ENCODE measurements at places on chromosomes 6 and 20.

DNA sequence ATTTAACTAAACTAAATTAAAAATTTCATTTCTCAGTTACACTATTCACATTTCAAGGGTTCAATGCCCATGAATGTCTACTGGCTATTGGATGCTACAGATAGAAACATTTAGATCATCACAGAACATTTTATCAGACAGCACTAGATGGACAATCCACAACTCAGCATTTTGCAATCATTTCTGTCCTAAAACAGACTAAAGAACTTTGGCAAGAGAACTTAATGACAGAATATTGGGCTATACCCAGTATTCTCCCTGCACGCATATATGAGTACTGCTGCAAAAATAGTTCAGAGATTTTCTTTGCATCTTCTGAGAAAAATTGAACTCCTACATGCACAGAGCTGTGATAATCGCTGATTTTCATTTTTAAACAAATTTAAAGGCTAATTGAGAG is 36.1 kb upstream of the FBXO30 start:
- H3K27ac ChIP-seq = no peak overlapping the region
- H3K36me3 ChIP-seq = no peaks in the 10 kb centered on the region
- H3K4me1 ChIP-seq = no peaks in the 10 kb centered on the region
- H3K4me3 ChIP-seq = no peak overlapping the region
- H3K27me3 ChIP-seq = no peaks in the 10 kb centered on the region
- no peak for DNase-seq

- no peak overlapping the region for H3K4me3 ChIP-seq
- no peak for DNase-seq
Observed at GRCh38 chr20:23917024-23917725, 37.6 kb upstream of the CST5 start.

GRCh38 chr6:159441704-159441981 is 251.4 kb downstream of the SOD2 start:
- H3K36me3 ChIP-seq = no peaks in the 10 kb centered on the region
- no peaks in the 10 kb centered on the region for H3K27me3 ChIP-seq
- H3K27ac ChIP-seq = no peak overlapping the region
- H3K4me1 ChIP-seq = no peaks in the 10 kb centered on the region
- DNase-seq = no peak

GRCh38 chr6:138592749-138593123 is 93.4 kb upstream of the NHSL1 start:
- H3K36me3 ChIP-seq = no peaks in the 10 kb centered on the region
- no peak overlapping the region for H3K4me3 ChIP-seq
- H3K27me3 ChIP-seq = no peaks in the 10 kb centered on the region

DNA sequence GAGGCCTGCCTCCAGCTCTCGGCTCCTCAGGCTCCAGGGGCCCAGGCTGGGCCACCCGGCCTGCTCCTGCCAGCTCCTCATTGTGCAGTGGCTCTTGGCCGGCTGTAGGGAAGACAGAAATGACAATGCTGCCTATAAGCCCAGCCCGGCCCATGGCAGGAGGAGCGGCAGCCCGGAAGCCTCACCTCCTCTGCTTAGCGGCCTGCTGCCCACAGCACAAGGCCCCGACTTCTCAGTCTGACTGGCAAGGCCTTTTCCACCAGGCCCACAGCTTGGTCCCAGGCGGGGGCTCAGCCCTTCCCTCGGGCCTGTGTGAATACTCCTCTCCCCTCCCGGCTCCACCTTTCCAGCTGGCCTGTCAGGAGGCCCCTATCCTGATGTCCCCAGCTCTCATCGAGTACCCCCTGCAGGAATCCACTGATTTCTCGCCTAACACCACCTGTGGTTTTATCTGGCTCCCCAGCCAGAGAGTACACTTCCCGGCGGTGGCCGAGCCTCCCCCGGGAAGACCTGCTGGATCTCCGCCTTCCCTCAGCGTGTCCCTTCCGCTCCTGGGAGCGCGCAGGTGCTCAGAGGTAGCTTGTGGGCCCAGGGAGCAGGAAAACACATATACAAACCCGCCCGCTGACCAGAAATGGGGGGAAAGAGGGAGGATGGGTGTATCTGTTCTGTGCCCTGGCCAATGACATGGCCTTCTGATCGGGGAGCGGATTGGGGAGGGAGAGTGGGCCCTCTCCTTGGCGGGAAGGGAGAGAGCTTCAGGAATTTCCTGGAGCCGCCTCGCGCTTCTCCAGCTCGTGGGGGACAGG is 963 bp downstream of the DDRGK1 start:
- peak overlapping the region; percentile 91 for H3K27ac ChIP-seq
- peak; percentile 33 for DNase-seq
- peaks cover 37% of the 10 kb centered on the region for H3K36me3 ChIP-seq
- peaks cover 23% of the 10 kb centered on the region for H3K4me1 ChIP-seq
- H3K4me3 ChIP-seq = peak overlapping the region; percentile 80

DNA sequence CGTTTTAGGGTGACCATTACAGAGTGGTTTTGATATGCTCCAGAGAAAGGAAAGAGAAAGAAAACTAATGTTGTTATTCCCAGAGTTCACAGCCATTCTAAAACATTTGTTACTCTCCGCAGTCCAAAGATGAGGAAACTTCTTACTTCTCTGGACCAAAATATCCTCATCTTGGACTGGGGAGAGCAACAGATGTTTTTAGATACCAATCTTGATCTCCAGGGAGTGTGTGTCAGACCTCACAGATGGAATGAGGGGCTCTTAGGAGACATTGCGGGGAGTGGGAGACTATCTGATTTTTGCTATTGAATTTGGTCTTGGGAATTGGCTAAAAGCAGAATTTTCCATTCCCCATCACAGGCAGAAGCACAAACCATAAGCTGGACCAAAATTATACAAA is 110.8 kb downstream of the TNFAIP3 start:
- DNase-seq = no peak
- H3K4me1 ChIP-seq = no peaks in the 10 kb centered on the region
- no peaks in the 10 kb centered on the region for H3K27me3 ChIP-seq
- H3K27ac ChIP-seq = no peak overlapping the region

GRCh38 chr6:137165375-137166246 is 7.8 kb downstream of the IL22RA2 start:
- DNase-seq = peak; percentile 9
- H3K4me1 ChIP-seq = peaks cover 18% of the 10 kb centered on the region
- no peak overlapping the region for H3K4me3 ChIP-seq
- no peaks in the 10 kb centered on the region for H3K27me3 ChIP-seq

DNA sequence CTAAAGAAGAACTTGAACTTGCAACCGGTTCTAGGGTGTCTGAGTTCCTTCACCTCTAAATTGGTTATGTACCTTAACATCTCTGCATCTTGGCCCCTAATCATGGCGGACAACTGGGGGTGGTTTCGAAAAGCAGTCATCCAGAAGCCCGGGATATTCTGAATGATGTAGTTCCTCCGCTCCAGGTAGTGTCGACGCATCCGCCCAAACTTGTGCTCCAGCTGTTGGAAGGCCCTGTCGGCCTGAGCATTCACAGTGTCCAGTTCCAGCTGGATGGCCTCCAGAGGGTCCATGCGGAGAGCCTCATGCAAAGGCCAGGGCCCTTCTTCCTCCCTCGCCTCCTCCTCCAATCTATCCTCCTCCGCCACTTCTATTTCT is 887 bp downstream of the TSPYL1 start:
- H3K27ac ChIP-seq = peak overlapping the region; percentile 97
- no peaks in the 10 kb centered on the region for H3K27me3 ChIP-seq
- peaks cover 44% of the 10 kb centered on the region for H3K4me1 ChIP-seq
- DNase-seq = no peak

DNA sequence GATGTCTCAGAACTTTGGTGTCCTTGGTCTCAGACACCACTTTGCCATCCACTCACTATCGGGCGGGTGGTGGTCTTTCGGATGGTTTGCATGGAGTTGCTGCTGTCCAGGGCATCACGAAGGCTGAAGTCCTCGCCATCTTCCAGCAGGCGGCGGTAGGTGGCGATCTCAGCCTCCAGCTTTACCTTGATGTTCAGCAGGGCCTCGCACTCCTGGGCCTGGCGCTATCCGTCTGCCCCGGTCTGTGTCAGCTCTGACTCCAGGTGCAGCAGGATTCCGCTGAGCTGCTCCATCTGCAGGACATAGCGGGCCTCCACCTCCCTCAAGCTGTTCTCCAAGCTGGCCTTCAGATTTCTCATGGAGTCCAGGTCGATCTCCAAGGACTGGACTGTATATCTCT is 36.0 kb downstream of the ZNF311 start:
- H3K27ac ChIP-seq = no peak overlapping the region
- H3K27me3 ChIP-seq = no peaks in the 10 kb centered on the region

DNA sequence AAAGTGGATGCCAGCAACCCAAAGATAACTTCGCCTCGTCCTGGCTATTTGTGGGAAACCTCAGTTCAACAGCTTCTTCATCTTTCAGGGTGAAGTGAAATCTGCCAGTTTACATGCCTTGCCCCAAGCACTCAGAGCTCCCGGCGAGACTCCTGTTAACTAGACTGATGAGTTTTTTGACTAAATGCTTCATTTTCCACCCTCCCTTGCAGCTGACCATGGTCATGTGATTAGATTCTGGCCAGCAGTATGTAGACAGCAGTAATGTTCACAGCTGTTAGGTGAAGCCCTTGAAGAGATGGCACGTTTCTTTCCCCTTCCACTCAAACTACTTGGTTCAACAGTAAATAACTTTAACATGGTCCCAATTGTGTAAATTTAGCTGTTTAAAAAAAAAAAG is 718.8 kb upstream of the FLRT3 start:
- H3K4me3 ChIP-seq = no peak overlapping the region
- no peaks in the 10 kb centered on the region for H3K36me3 ChIP-seq
- no peak overlapping the region for H3K27ac ChIP-seq
- DNase-seq = no peak
- no peaks in the 10 kb centered on the region for H3K27me3 ChIP-seq

DNA sequence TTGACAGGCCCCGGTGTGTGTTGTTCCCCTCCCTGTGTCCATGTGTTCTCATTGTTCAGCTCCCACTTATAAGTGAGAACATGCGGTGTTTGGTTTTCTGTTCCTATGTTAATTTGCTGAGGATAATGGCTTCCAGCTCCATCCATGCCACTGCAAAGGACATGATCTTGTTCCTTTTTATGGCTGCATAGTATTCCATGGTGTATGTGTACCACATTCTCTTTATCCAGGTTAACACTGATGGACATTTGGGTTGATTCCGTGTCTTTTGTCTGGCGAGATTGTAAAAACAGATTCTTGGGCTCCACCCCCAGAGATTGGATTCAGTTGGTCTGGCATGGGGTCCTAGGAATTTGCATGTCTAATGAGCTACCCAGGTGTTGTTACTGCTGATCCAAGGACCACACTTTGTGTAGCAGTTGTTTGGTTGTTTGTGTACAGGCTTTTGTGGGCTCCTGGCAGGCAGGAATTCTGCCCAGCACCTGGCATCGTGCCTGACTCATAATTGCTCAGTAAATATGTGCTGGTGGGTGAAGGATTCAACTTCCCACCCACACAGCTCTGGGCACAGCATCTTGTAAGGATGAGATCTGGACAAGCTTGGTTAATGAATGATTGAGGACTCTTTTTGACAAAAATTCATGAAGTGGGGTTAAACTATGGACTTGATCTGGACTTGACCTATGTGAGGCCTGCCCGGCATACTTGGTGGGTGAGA is 5.2 kb downstream of the TOX2 start:
- peaks cover 11% of the 10 kb centered on the region for H3K4me1 ChIP-seq
- H3K27me3 ChIP-seq = peaks cover 6% of the 10 kb centered on the region
- H3K27ac ChIP-seq = no peak overlapping the region
- DNase-seq = no peak
- H3K36me3 ChIP-seq = no peaks in the 10 kb centered on the region
- H3K4me3 ChIP-seq = no peak overlapping the region

All from stomach (tissue), 19 donors.